Glutamatergic neuron (in vitro differentiated cells): ENCODE measurements at places on chromosomes 12 and 14. TPM values are rescaled to one million over a fixed set of nuclear protein-coding genes. Genes with fewer than 3 reads are reported as not detected.

DNA sequence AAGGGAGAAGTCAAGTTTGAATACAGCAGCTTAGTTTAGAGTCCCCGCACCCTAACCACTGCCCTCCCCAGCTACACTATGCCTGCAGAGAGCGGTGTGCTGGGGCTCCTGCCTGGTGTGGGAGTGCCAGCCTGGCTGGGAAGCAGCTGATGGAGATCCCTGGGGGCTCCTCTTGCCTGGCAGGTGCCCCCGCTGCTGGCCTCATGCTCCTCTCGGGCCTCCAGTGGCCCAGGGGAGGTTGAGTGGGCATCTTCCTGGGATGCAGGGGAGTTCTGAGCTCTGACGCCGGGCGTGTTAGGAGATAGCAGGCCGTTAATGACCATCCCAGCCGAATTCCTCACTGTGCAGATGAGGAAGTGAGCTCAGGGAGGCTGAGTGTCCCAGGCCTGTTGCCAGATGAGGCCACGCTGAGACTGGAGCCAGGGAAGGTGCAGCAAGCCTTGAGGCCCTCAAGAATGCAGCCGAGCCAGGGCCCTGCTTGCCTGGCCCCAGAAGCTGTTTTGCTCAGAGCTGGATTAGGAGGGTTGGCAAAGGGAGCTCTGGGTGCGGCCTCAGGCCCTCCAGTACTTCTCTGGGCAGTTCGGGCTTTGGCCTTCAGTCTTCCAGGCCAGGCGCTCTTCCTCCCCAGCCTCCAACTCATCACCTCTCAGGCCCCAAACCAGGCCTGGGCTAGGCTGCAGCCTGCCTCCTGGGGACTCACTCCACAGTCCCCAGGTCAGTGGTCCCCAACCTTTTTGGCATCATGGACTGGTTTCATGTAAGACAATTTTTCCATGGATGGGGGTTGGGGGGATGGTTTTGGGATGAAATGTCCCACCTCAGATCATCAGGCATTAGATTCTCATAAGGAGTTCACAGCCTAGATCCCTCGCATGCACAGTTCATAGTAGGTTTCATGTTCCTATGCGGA lies 6.6 kb upstream of the CYP46A1 start:
- no peak overlapping the region for H3K4me3 ChIP-seq
- peaks cover 3% of the 10 kb centered on the region for H3K27me3 ChIP-seq
- no peak overlapping the region for H3K27ac ChIP-seq
- no peaks in the 10 kb centered on the region for H3K36me3 ChIP-seq
- DNase-seq, result no peak

DNA sequence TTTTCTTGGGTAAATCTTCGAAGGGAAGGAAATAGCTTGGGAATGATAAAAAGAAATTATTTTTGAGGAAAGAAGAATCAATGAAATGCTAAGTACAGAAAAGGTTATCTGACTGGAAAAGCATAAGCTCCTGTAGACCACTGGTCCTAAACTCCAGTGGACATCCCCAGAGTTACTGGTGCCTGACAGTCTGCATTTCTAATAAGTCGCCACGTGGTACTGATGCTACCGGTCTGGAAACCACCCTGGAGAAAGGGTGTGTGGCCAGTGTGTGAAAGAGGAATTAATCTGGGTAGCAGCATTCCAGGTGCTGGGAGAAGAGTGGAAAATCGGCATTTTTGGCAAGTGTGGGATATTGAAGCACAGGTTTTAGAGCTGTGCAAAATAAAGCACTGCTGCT lies 73.3 kb downstream of the FBXW8 start:
- H3K4me1 ChIP-seq, result peaks cover 5% of the 10 kb centered on the region
- no peaks in the 10 kb centered on the region for H3K27me3 ChIP-seq
- H3K27ac ChIP-seq, result no peak overlapping the region
- no peak overlapping the region for H3K4me3 ChIP-seq
- DNase-seq, result no peak

The RPS6KL1 gene
- total RNA-seq, result 248 TPM

The C12orf54 gene
- not detected for total RNA-seq

- H3K4me3 ChIP-seq, result no peak overlapping the region
- H3K27me3 ChIP-seq, result peaks cover 2% of the 10 kb centered on the region
- peaks cover 6% of the 10 kb centered on the region for H3K4me1 ChIP-seq
- no peaks in the 10 kb centered on the region for H3K36me3 ChIP-seq
- no peak for DNase-seq
These were observed 61.7 kb upstream of the OVCH1 start for GRCh38 chr12:29559198-29559597.

GRCh38 chr12:56773113-56773512 lies 10.0 kb downstream of the HSD17B6 start:
- no peak overlapping the region for H3K27ac ChIP-seq
- H3K27me3 ChIP-seq, result no peaks in the 10 kb centered on the region
- DNase-seq, result no peak
- H3K4me3 ChIP-seq, result no peak overlapping the region
- H3K4me1 ChIP-seq, result peaks cover 3% of the 10 kb centered on the region

The STAB2 gene
- total RNA-seq, result not detected

DNA sequence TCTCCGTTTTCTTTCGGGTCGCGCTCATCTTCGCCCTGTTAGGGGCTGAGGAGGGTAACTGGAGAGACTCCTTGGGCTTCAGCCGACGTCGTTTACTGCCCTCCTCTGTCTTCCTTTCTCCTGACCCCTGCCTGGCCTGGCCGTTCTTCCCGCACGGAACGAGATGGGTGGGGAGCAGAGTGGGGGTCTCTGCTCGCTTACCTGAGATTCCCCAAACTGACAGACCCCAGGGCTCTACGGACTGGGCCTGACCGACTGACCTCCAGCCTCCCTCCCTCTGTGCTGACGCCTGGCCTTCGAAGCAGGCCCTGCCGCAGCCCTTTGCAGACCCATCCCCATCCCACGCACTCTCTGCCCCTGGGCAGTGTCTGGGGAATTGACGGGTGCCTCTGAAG lies 439 bp downstream of the GOLGA5 start:
- H3K27ac ChIP-seq, result peak overlapping the region; percentile 89
- peak; percentile 57 for DNase-seq
- H3K4me3 ChIP-seq, result peak overlapping the region; percentile 97
- peaks cover 4% of the 10 kb centered on the region for H3K36me3 ChIP-seq

GRCh38 chr12:41190338-41190737 lies 2.2 kb downstream of the PDZRN4 start:
- no peak overlapping the region for H3K4me3 ChIP-seq
- peaks cover 2% of the 10 kb centered on the region for H3K4me1 ChIP-seq
- DNase-seq, result no peak
- H3K27ac ChIP-seq, result no peak overlapping the region
- H3K27me3 ChIP-seq, result peaks cover 16% of the 10 kb centered on the region

GRCh38 chr12:69844416-69844815 lies 19.4 kb downstream of the MYRFL start:
- H3K4me3 ChIP-seq, result no peak overlapping the region
- DNase-seq, result no peak
- H3K36me3 ChIP-seq, result no peaks in the 10 kb centered on the region
- H3K4me1 ChIP-seq, result peaks cover 5% of the 10 kb centered on the region
- H3K27me3 ChIP-seq, result no peaks in the 10 kb centered on the region

DNA sequence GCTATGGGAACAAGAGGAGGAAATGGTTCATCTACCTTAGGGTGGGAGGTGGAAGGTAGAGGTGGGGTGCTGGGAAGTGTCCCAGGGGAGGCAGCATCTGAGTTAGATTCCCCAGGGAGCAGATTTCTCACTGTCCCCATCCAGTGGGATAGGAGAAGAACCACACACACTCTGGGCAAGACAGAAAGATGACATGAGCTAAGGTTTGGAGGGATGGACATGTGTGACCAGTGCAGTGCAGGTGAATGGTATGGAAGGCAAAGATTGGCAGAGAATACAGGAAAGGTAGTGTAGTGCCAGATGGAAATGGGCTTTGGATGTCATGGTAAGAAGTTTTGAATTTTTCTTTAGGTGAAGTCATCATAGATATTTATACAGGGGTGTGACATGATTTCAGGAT lies 11.3 kb upstream of the DUSP6 start:
- no peaks in the 10 kb centered on the region for H3K36me3 ChIP-seq
- no peaks in the 10 kb centered on the region for H3K4me1 ChIP-seq
- H3K27ac ChIP-seq, result no peak overlapping the region
- H3K27me3 ChIP-seq, result no peaks in the 10 kb centered on the region
